Pulmonary artery endothelial cell (primary cell): ENCODE measurements at places on chromosomes 4 and X. TPM values are rescaled to one million over a fixed set of nuclear protein-coding genes. Genes with fewer than 3 reads are reported as not detected.

GRCh38 chr4:8045909-8046308, 106.2 kb upstream of the AFAP1 start:
- no peak for DNase-seq

CD38 gene
- total RNA-seq = 0.04 and 0.07 TPM in 2 replicates

DNA sequence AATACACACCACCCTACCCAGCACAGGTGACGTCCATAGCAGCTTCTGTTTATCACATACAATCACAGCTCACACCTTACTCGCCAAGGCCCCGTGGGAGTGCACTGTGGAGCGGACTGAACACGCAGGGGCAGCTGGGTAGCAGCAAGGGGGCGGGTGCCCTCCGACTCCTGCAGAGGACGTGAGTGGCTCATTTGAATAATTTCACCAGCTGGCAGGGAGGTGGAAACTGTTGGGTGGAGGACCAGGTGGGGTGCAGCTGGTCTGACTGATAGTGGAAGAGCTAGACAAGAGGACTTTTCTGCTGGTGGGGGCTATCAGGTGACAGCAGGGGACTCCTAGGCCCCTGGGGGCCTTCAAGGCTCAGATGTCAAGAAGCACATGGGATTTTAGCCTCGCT, 16.3 kb downstream of the MAN2B2 start:
- no peak for DNase-seq

DNA sequence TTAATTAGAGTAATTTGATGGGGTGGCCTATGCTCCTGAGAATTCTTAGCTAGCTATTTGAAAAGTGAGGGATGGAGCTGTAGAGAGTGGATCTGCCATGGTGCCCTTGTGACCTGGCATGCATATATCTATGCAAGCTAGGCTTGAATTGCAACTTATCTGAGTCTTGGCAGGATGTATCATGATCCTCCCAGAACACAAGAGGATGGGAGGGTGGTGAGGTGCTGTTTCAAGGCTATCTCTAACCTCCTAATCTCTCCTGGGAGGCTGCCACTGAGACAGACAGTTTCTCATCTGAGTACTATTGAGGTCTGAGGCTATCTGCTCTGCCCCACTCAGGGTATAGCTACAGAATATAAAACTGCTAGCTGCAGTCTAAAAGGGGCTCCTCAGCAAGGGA, 56.6 kb downstream of the BRCC3 start:
- no peak for DNase-seq

MXRA5 gene
- not detected in 2 replicates for total RNA-seq

DNA sequence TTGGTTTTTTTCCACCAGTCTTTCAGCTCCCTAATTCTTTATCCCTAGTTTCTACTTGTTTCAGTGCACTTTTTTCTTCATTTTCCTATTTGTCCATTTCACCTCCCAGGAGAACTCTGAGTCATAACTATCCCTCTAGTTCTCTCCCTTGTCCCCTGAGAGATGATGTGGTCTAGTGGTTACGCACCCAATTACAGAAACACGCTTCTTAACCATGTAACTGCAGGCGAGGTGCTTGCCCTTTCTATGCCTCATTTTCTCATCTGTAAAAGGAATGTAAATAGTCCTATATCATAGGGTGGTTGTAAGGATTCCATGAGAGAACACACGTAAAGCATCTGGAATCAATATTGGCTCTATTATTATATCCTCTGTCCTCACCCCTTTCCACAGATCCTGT, 8.8 kb upstream of the GRPR start:
- DNase-seq = no peak

DNA sequence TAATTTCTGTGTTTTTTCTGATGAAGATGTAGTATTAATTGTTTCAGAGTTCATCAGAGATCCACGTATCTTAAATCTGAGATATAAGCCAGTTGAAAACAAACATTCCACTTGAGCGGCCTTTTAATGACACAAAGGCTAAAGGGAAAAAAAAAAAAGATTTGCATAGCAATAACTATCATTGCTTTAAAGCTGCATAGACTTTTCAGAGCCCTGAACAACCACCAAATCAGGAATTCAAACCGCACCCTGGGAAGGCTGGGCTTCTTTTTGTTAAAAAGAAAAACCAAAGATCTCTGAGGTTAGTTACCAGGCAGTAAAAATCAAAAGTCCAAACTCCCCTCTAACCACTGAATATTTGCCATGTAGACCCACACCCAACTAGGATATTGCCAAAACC, 206.0 kb downstream of the HHIP start:
- no peak for DNase-seq

DNA sequence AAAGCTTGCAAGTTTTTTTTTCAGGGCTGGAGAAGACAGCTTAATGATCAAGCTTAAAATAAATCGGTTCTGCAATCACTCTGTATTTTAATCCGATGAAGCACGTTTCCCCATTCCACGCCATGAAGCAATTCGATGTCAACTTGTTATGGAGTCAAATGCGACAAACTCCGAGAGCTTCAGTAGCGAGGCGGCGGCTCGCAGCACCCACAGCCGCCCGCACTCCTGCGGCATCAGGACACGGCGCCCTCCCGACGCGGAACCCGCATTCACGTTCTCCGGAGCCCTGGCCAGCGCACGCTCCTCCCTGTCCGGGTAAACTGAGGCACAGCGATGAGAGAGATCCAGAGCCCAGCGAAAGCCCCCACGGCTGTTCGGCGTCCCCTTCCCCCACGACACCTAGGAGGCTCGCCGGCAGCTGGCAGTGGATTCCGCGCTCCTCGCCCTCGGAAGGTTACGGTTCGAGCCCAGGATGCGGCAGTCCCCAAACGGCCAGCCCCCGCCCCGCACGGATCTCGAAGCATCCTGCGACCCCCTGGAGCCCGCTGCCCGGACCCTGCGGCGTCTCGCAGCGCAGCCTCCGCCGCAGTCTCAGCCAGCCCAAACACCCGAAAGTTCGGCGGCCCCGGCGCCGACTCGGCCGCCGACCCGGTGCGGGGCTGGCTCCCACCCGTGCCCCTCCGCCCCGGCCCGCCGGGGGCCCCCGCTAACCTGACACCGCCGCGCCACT, 507 bp downstream of the MFAP3L start:
- no peak for DNase-seq

DNA sequence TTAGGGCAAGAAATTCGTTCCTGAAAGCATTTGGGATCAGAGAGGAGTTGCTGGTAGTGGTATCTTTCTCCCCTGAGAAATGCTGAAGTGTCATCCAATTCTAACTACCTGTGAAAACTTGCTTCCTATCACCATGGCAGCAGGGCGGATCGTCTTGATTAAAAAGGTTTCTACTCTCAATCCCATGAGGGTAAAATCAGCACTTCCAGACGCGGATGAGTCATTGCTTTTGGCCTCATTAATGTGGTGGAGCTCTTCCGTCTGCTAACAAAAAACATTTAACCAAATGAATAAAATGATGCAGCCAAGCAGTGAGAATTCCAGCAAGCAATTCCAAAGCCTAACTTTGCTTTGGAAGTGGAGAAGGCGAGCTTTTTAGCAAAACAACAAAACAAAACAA, 325.6 kb downstream of the CAMK2D start:
- DNase-seq = peak; percentile 73

GRCh38 chr4:120842031-120842430, 80.5 kb downstream of the PRDM5 start:
- DNase-seq = no peak

- no peak for DNase-seq
Measured at GRCh38 chr4:39609454-39609931, 29.2 kb downstream of the SMIM14 start.

PLAC8 gene
- 0.33 and 0.60 TPM in 2 replicates for total RNA-seq

- DNase-seq = no peak
Measured at GRCh38 chr4:7173841-7174449, 18.4 kb upstream of the SORCS2 start.

GRCh38 chrX:27968352-27968751, 12.9 kb downstream of the DCAF8L1 start:
- DNase-seq = no peak

GRCh38 chr4:55121246-55121645, 4.1 kb downstream of the KDR start:
- peak; percentile 86 for DNase-seq
